ENCODE measurements at places on chromosomes 3 and 15.

DNA sequence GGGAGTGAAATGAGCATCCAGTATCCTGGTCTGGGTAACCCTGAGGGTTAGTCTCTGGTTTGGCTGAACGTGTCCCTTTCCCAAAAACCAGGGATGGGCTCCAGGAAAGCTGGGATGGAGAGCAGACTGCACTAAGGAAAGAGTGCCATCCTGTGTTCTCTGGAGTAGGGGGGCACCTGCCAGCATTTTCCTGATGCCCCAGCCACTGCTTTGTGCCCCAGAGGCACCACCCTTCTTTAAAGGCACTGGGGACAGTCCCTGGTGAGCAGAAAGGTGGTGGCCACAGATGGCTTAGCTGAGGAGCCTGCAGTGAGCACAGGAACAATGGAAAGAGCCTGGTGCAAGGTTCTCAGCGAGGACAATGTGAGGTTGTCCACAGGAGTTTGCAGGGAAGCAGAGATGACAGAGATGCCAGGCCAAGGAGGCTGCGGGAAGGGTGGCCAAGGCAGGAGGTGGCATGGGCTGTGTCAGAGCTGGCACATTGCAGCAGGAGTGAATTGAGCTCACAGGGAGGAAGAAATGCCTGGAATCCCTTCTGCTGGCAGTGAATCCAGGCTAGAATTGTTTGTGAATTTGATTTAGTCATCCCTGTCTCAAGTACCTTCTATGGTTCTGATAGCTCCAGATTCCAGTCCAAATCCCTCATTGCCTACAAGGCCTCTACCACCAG is 39.9 kb downstream of the AMOTL2 start:
- DNase-seq, result no peak

DNA sequence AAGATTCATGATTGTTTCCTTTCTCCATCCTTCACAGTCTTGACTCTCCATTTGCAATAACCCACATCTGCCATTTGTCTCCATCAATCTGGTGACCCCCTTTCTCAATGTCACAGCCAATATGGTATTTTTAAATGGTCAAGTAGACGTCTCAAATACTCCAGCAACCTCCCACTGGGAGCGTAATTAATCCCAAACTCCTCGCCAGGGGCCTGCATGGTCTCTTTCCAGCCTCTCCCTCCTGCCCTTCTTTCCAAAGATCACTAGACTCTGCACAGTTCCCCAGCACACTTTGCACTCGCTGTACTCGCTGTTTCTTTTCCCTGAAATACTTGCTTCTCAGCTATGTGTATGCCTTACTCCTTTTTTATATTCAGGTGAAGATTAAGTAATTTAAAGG is 115.3 kb downstream of the PLCH1 start:
- DNase-seq, result no peak

- DNase-seq, result no peak
These were observed 28.7 kb upstream of the PFN2 start for GRCh38 chr3:149999421-149999820.

DNA sequence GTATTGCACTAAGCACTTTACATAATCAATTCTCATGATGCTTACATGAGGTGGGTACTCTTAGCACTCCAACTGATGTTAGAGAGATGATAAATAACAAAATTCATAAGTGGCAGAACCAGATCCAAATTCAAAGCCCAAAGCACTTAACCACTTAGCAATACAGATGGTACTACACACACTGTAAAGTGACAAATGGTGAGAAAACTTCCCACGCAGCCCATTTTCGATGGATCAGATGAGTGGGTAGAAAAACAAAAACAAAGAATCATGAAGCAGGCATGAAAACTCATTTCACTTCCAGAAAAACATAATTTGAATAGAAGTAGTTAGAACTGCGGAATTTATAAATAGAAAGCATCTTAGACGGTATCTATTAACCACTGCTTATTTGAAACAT is 66.2 kb downstream of the FRMD4B start:
- DNase-seq, result no peak

DNA sequence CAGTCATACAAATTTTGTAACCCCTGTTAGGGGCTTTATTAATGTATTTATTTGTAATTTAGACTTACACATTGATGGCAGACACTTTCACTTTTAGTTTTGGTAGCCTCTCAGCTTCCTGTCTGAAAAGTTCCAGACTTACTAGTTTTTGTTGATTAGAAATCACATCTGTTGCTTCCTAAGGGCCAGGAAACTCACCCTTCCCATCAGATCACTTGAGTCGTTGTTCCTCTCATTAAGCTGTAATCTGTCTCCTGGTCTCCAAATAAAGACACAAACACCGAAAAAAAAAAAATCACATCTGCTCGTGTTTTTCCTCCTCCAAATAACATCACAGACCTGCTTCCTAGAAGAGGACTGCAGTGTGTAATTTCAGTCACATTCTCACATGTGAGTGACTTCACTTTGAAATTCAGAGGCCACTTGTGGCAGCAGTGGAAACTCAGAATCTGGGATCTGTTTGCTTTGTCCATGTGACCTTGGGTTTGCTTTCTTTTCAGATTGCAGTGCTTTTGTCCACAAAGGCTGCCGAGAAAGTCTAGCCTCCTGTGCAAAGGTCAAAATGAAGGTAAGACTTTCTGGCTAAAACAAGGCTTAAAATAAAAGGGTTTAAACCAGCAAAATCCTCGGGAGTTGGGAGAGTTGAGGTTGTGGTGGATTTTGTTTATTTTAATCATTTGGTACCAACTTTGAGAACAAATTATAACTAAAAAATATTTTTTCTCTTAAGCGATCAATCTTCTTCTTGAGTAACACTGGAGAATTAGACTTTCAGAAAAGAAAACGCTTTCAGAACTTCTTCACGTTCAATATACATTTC is 87.0 kb downstream of the KLHL25 start:
- DNase-seq, result no peak

- no peak for DNase-seq
These were observed 290.5 kb downstream of the RPLP1 start for GRCh38 chr15:69743091-69743490.

DNA sequence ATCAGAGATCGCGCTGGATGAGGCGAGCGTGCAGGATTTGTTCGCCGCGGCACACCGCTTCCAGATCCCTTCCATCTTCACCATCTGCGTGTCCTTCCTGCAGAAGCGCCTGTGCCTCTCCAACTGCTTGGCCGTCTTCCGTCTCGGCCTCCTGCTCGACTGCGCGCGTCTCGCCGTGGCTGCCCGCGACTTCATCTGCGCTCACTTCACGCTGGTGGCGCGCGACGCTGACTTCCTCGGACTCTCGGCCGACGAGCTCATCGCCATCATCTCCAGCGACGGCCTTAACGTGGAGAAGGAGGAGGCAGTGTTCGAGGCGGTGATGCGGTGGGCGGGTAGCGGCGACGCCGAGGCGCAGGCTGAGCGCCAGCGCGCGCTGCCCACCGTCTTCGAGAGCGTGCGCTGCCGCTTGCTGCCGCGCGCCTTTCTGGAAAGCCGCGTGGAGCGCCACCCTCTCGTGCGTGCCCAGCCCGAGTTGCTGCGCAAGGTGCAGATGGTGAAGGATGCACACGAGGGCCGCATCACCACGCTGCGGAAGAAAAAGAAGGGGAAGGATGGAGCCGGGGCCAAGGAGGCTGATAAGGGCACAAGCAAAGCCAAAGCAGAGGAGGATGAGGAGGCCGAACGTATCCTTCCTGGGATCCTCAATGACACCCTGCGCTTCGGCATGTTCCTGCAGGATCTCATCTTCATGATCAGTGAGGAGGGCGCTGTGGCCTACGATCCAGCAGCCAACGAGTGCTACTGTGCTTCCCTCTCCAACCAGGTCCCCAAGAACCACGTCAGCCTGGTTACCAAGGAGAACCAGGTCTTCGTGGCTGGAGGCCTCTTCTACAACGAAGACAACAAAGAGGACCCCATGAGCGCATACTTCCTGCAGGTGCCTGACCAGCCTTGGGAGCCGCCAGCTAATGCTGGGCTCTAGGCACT is 819 bp downstream of the KLHL40 start:
- DNase-seq, result no peak

GRCh38 chr15:23787346-23788105 is 100.4 kb upstream of the NDN start:
- no peak for DNase-seq

DNA sequence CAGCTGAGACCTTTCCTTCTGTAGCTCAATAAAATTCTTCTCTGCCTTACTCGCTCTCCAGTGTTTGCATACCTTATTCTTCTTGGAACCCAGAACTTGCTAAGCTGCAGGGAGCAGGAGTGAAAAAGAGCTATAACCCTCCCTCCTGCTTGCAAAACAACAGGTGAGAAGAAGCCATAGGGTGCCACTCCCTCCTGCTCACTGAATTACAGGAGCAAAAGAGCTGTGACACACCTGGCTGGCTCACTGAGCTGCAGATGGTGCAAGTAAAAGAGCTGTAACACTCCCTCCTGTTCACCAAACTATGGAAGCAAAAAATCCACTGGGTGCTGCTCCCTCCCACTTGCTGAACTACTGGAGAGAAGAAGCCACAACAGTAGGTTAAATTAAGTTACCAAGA is 44.2 kb upstream of the C2CD4B start:
- no peak for DNase-seq

- DNase-seq, result no peak
These were observed 20.7 kb upstream of the SLC28A1 start for GRCh38 chr15:84863565-84864443.

DNA sequence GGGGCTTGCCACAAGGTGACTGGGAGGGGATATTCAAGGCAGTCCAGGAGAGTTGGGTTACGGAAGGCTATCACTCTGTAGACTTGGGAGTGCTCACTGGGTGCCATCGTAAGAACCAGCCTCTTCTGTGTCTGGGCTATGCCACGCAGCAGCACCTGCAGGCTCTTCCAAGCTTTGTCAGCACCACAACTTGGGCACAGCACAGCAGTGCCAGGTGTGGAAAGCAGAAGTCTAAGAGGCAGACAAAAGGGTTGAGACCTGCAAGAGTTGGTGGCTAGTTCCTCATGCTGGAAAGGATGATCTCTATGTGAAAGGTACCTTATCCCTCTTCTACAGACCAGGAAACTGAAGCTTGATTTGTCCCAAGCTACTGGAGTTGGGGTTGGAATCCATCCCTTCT is 15.8 kb downstream of the CX3CR1 start:
- no peak for DNase-seq

DNA sequence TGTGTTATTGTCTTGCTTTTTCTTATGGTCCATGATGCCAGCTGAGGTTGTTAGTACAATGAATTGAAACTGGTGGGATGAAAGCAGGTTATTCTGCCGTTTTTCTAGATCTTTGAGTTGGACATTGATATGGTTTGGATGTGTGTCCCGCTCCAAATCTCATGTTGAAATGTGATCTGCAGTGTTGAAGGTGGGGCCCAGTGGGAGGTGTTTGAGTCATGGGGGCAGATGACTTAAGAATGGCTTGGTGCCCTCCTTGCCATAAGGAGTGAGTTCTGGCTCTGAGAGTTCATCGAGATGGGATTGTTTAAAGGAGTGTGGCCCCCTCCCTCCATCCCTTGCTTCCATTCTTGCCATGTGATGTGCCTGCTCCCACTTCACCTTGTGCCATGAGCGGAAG is 80.3 kb upstream of the PIAS1 start:
- no peak for DNase-seq

- DNase-seq, result no peak
These were observed 55.2 kb downstream of the IQSEC1 start for GRCh38 chr3:13018043-13018451.

DNA sequence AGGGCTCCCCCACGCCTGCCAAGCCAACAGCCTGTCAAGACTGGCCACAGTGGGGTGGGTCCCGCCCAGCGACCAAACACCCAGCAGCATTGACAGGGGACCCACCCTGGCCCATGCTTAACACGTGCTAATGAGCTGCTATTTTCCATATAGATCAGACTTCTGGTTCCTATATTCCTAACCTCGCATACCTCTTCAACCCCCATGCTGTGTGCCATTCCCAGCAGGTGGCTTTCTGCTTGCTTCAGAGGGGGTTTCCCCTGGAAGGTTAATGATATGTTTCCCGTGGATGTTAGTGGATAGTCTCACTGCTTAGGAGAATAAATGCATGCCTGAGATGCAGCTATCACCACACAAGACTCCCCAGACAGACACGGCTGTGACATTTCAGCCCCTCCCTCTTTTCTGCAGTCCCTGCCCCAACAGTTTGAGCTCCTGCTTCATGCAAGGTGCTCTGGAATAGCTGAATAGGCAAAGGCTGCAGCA is 37.9 kb upstream of the MGLL start:
- DNase-seq, result no peak

DNA sequence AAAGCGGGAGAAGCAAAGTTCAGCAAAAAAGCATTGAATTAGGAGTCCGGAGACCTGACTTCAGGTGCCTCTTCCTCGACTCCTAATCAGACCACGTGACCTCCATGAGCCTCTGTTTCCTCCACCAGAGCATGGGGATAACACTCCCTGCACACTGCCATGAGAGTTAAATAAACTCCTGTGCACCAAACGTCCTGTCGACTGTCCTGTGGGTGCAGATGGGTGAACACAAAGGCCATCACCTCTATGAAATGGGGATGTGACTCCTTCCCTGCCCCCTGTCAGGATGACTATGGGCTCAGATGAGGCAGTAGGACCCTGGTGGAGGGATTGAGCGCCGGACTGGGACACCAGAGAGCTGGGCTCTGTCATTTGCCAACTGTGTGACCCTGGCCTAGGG is 13.5 kb upstream of the TSPAN3 start:
- no peak for DNase-seq

DNA sequence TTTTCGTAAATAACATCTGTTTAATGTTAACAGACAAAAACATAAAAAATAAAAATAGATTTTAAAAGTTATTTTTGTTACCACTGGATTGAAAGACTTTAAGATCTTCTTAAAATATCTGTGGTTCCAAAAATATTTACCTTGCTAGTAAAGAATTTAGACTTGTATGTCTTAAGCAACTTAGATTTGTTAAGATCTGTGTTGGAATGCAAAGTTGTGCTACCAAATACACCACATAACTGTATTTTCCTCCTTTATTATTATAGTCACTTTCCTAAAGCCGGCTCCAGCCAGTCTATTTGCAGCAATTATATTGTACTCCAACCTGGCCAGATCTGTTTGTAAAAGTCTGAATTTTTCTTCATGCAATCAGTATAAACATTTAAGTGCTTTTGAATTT is 63.7 kb downstream of the SPRED1 start:
- no peak for DNase-seq

DNA sequence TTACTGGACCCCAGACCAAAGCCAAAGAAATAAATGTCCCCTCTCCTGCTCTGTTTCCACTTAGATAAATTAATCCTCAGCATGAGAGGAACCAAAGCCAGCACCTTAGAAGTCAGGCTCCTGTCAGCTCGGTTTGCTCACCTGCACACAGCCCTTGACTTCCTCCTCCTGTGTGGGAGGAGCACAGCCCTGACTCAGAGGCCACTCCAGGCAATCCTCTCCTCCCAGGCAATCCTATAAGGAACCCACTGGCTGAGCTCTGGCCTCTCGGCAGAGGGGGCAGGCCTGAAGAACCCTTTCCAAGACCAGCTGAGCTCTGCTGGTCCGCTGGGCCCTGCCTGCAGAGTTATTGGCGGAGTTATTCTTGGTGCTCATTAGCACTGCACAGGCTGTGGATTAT is 30.8 kb downstream of the LIPC start:
- no peak for DNase-seq

- DNase-seq, result no peak
These were observed 56.6 kb downstream of the BBX start for GRCh38 chr3:107579371-107579770.
